ENCODE measurements at places on chromosomes 12 and 14. TPM values are rescaled to one million over a fixed set of nuclear protein-coding genes. Genes with fewer than 3 reads are reported as not detected.

The MSRB3 gene
- total RNA-seq, result 121 TPM

The ARHGAP9 gene
- not detected for total RNA-seq

The ACOT4 gene
- 0.59 TPM for total RNA-seq

The SLC38A2 gene
- total RNA-seq, result 504 TPM

The ARHGDIB gene
- total RNA-seq, result 7.1 TPM

The HOXC9 gene
- total RNA-seq, result 4.3 TPM

The MSI1 gene
- not detected for total RNA-seq

The NKX2-1 gene
- not detected for total RNA-seq

The PLA2G1B gene
- not detected for total RNA-seq

The NUAK1 gene
- total RNA-seq, result 75.8 TPM

The PAH gene
- total RNA-seq, result not detected

The B4GALNT3 gene
- total RNA-seq, result 0.23 TPM

The FAM216A gene
- 16.6 TPM for total RNA-seq

The POTEG gene
- not detected for total RNA-seq

The PRH2 gene
- total RNA-seq, result 0.28 TPM

The FOS gene
- 3.0 TPM for total RNA-seq

The LGR5 gene
- total RNA-seq, result not detected

The ASIC1 gene
- total RNA-seq, result 4.8 TPM

All from smooth muscle cell of the umbilical artery (primary cell).